Thoracic aorta endothelial cell (primary cell): ENCODE measurements at places on chromosomes 11 and 22. TPM values are rescaled to one million over a fixed set of nuclear protein-coding genes. Genes with fewer than 3 reads are reported as not detected.

Gene RRP7A
- total RNA-seq, result 36.0 and 48.2 TPM in 2 replicates

Gene PRG2
- 0.07 and 0.13 TPM in 2 replicates for total RNA-seq

Gene MICALL1
- 49.0 and 49.1 TPM in 2 replicates for total RNA-seq

Gene OTOG
- not detected in 2 replicates for total RNA-seq

Gene TMEM191C
- 0.07 and 0.40 TPM in 2 replicates for total RNA-seq

Gene TSSK2
- total RNA-seq, result not detected in 2 replicates

Gene MCHR1
- not detected in 2 replicates for total RNA-seq

Gene ACR
- total RNA-seq, result 0.80 and 0.93 TPM in 2 replicates
